Transverse colon (tissue), 4 donors: ENCODE measurements at places on chromosomes 16 and 17. TPM values are rescaled to one million over a fixed set of nuclear protein-coding genes. Genes with fewer than 3 reads are reported as not detected.

DNA sequence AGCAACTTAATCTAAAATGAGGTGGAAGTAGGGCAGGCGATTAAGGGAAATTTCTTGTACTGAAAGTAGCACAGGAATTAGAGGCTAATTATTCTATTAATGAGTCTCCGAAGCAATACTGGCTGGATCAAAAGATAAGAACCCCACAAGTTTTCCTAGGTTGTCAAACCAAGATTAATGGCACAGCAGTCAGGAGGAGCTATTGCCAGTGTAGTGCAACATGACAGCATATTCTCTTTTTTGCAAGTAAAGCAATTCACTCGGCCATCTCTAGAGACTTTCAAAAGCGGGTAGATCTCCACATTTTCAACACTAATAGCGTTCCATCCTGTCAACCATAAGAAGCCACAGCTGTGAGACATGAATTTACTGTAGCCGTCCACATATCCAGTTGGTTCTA, 81.2 kb downstream of the CYB561 start:
- DNase-seq: no peak

DNA sequence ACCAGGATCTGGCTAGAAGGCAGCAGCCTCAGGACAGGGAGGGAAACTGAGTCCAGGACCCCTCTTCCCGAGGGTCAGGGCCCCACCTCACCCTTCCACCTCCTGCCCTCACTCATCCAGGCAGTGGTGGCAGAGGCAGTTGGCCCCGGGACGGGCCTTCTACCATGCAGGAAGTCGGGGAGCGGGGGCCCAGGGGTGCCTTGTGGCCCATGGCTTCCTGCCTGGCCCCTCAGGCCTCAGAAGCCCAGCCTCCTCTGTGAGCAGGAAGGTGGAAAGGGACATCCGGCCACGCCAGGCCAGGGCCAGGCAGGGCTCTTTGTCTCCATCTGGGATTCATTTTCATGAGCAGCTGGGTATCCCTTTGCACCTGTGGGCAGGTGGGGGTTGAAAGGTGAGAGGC, 58.5 kb downstream of the BAHCC1 start:
- no peak for DNase-seq

DNA sequence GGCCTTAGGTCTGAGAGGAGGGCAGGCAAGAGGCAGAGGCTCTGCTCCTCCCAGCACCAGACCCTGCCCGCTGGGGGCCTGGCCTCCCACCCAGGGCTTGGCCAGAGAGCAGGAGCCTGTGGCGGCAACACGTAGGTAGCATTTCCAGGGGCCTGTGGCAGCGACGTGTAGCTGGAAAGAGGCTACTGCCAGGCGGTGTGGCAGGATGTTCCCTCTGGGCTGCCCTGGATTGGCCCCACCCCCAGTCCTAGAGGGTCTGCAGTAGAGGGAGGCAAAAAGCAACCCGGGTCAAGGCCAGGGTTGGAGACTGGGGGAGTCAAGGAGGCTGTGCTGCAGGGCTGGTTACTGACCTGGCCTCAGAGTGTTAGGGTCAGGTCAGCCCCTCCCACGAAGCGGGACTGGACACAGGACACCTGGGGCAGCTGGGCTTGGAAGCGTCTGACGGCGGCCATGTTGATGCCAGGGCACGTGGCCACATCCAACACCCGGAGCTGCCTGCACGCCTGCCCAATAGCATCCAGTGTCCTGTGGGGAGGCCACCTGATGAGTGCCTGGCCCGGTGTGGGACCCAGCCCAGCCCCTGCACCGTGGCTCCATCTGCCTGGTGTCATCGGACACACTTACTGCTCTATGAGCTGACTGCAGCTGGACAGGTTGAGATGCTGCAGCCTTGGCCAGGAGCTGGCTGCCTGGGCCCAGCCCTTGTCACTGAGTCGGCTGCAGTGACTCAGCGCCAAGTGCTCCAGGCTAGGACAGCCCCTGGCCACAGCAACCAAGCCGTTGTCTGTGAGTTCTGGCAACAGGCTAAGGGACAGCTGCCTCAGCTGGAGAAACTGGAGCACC, 8.5 kb downstream of the ELMO3 start:
- no peak for DNase-seq

DNA sequence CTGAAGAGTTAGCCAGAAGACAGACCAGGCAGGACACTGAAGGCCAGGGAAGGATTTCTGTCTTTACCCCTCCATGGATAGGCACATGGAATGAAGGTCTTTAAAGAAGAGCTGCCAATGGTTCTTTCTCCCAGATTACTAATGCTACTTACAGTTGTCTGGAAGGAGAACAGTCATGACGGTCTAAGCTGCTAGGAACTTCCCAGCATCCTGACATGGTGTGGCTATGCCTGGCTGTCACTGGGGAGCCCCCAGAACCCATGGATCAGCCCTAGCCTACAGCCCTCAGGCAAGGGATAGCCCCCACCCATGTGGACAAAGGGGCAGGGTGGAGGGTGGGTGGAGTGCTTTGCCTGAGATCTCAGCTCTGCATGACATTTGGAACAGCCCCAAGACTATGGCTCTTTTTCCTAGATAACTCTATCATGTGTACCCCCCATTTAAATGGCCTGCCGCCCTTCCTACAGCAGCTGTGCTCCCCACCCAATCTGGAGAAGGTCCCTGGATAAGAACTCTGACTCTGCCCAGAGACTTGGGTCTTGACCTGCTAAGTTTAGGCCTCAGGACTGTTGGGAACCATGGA, 9.2 kb upstream of the KAT7 start:
- no peak for DNase-seq

GRCh38 chr16:22787466-22788192, 26.3 kb upstream of the HS3ST2 start:
- DNase-seq: peak; percentile 9

FBXL16 gene
- total RNA-seq: 0.60 TPM
